Breast epithelium (tissue), 4 donors: ENCODE measurements at places on chromosomes 4 and X. TPM values are rescaled to one million over a fixed set of nuclear protein-coding genes. Genes with fewer than 3 reads are reported as not detected.

The FAM114A1 gene
- 85.9 TPM for total RNA-seq

GRCh38 chrX:130836447-130836846 is 66.6 kb downstream of the ENOX2 start:
- no peak overlapping the region for H3K4me3 ChIP-seq
- no peaks in the 10 kb centered on the region for H3K4me1 ChIP-seq
- H3K27ac ChIP-seq, result no peak overlapping the region
- DNase-seq, result no peak
- peaks cover 27% of the 10 kb centered on the region for H3K27me3 ChIP-seq

GRCh38 chrX:45743081-45743533 is 542.4 kb upstream of the DIPK2B start:
- H3K27me3 ChIP-seq, result peaks cover 37% of the 10 kb centered on the region
- H3K4me3 ChIP-seq, result no peak overlapping the region
- H3K4me1 ChIP-seq, result no peaks in the 10 kb centered on the region

The VSIG4 gene
- total RNA-seq, result 90.0 TPM

DNA sequence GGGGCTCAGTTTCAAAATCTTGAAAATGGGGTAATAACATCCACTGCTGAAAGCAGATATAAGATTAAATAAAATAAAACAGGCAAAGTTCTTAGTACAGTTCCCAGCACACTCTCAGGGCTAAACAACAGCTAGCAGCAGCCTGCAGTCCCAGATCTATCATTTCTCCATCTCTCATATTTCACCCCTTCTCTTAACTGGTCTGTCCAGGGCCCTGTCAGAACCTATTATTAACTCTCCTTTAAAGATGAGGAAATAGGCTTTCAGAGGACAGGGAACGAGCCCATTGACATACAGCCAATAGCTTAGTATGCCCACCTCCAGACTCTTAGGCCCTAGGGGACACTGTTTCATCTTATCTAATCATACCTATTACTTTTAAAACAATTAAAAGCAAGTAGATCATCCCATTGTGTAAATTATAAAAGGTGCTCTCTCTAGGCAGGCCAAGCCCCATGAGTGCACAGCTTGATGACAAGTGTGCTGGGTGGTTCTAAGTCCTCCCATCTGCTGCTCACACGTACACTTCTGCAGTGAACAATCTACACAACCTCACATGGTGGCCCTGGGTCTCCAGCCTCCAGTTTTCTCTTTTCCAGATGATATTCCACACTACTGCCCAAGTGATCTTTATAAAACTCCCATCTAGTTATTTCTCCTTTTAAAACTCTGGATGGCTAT is 119.0 kb downstream of the APBB2 start:
- H3K27me3 ChIP-seq, result no peaks in the 10 kb centered on the region
- H3K4me1 ChIP-seq, result peaks cover 6% of the 10 kb centered on the region
- DNase-seq, result no peak
- no peak overlapping the region for H3K4me3 ChIP-seq

The ETDB gene
- total RNA-seq, result not detected

The CNGA1 gene
- 5.1 TPM for total RNA-seq

DNA sequence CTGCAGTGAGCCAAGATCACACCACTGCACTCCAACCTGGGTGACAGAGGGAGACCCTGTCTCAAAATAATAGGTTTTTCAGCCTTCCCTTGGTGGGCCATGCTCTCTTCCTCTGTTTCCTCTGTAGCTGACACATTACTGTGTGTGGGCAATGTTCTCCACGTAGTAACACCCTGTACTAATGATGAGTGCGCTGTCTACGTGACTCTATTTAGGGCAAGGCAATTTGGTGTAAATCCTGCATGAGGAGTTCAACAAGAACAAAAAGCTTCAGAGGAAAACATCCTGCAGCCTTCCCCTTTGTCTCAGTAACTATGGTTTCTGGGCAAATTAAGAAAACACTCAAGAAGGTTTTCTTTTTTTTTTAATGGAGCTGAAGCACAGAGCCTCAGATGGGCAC is 24.4 kb upstream of the JAKMIP1 start:
- H3K27ac ChIP-seq, result no peak overlapping the region
- no peak overlapping the region for H3K4me3 ChIP-seq
- H3K4me1 ChIP-seq, result no peaks in the 10 kb centered on the region

GRCh38 chrX:69535661-69536060 is 31.5 kb downstream of the NALF2 start:
- H3K27ac ChIP-seq, result no peak overlapping the region

DNA sequence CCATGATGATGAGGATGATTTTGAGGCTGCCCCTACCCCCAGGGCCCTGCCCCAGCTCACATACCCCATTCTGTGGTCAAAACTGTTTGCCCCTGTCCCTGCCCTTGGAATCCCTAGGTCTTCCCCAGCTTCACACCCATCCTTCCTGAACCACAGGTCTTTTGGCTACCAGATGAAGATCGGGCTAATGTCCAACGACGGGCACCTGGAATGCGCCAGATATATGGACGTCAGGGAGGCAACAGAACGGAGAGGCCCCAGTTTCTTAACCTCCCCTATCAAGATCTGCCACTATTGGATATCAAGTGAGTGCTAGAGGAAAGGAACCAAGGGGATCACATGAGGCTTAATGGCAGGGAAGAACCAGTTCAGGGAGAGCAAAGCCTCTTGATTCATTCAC is 6.6 kb downstream of the GDPD2 start:
- no peak for DNase-seq
- H3K4me1 ChIP-seq, result no peaks in the 10 kb centered on the region
- no peak overlapping the region for H3K4me3 ChIP-seq
- peaks cover 64% of the 10 kb centered on the region for H3K27me3 ChIP-seq
- H3K36me3 ChIP-seq, result no peaks in the 10 kb centered on the region

The CXCL1 gene
- 0.80 TPM for total RNA-seq

The CT47B1 gene
- total RNA-seq, result not detected

DNA sequence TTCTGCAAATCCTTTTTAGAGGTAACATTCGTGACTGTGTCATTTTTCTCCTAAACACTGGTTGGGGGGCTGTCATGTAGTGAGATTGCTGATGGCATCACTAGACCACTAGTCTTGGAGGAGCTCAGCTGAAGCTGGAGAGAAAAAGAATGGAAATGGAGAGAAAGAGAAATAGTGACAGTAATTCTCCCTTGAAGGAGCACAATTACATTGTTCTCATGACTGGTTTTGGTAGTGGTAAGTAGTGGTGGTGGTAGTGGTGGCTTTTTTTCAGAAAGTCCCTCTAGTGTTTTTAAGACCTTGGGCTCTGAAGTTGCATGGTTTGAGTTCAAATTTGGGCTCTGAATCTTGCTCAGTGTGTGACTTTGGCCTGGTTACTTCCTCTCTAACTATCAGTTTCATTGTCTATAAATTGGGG is 99.8 kb downstream of the LARP7 start:
- H3K4me1 ChIP-seq, result no peaks in the 10 kb centered on the region
- no peak overlapping the region for H3K27ac ChIP-seq
- no peaks in the 10 kb centered on the region for H3K27me3 ChIP-seq
- H3K4me3 ChIP-seq, result no peak overlapping the region
- H3K36me3 ChIP-seq, result no peaks in the 10 kb centered on the region

GRCh38 chr4:78056265-78057129 is 626 bp upstream of the FRAS1 start:
- no peaks in the 10 kb centered on the region for H3K36me3 ChIP-seq
- H3K4me1 ChIP-seq, result no peaks in the 10 kb centered on the region
- no peaks in the 10 kb centered on the region for H3K27me3 ChIP-seq
- DNase-seq, result peak; percentile 66

- no peaks in the 10 kb centered on the region for H3K27me3 ChIP-seq
- no peaks in the 10 kb centered on the region for H3K4me1 ChIP-seq
- no peak for DNase-seq
- H3K27ac ChIP-seq, result no peak overlapping the region
- H3K36me3 ChIP-seq, result no peaks in the 10 kb centered on the region
These were observed 84.3 kb downstream of the TRAM1L1 start for GRCh38 chr4:117001077-117001476.

The ITM2A gene
- 149 TPM for total RNA-seq

GRCh38 chrX:129836827-129837226 is 6.9 kb downstream of the ZDHHC9 start:
- H3K4me1 ChIP-seq, result no peaks in the 10 kb centered on the region
- no peak overlapping the region for H3K27ac ChIP-seq
- DNase-seq, result no peak
- H3K27me3 ChIP-seq, result peaks cover 16% of the 10 kb centered on the region
- H3K4me3 ChIP-seq, result no peak overlapping the region

DNA sequence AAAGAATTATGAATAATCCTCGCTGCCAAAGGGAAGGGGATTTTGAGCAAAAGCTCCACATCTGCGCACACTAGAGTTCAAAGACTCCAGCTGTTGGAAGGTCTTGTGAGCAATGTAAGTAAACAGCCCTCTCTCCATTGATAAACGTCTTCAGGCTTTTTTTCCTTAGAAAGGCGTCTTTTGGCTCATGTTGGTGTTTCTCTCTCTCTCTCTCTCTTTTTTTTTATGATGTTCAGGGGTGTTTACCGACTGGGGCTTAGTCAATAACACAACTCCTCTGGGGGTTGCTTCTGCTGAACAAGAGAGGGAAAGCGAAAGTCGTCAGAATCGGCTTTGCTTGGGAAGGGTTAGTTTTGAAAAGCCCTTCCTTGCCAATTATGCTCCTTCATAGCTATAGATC is 53.2 kb upstream of the C1QTNF7 start:
- no peaks in the 10 kb centered on the region for H3K4me1 ChIP-seq
- DNase-seq, result no peak
- H3K36me3 ChIP-seq, result no peaks in the 10 kb centered on the region
- peak overlapping the region; percentile 26 for H3K27ac ChIP-seq
- H3K4me3 ChIP-seq, result peak overlapping the region; percentile 15
- H3K27me3 ChIP-seq, result no peaks in the 10 kb centered on the region

GRCh38 chrX:47683184-47683828 is 24.3 kb upstream of the UXT start:
- H3K27ac ChIP-seq, result no peak overlapping the region
- no peak for DNase-seq
- no peaks in the 10 kb centered on the region for H3K36me3 ChIP-seq
- no peak overlapping the region for H3K4me3 ChIP-seq
- no peaks in the 10 kb centered on the region for H3K4me1 ChIP-seq

The FAM9B gene
- total RNA-seq, result not detected

The OTUD4 gene
- total RNA-seq, result 55.8 TPM

DNA sequence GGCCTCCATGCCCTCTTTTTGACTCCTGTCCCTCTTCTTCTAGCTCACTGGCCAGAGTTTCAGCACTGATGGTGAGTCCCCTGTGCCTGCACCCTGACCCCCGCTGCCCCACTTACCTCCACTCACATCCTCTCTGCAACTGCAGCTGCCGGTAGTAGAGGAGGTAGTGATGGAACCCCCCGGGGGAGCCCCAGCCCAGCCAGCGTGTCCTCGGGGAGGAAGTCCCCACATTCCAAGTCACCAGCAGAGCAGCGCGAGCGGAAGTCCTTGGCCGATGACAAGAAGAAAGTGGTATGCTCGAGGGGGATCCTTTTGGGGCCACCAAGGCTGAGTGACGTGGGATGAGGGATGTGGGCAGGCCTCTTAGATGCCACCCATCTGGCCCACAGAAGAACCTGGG is 5.8 kb downstream of the ARAF start:
- no peak overlapping the region for H3K27ac ChIP-seq
- H3K27me3 ChIP-seq, result peaks cover 25% of the 10 kb centered on the region
- no peak overlapping the region for H3K4me3 ChIP-seq
- DNase-seq, result no peak

The USP53 gene
- 167 TPM for total RNA-seq

The MXRA5 gene
- total RNA-seq, result 2.9 TPM

GRCh38 chr4:119189638-119190037 is 22.9 kb upstream of the USP53 start:
- H3K4me1 ChIP-seq, result no peaks in the 10 kb centered on the region
- H3K36me3 ChIP-seq, result no peaks in the 10 kb centered on the region
- H3K27me3 ChIP-seq, result no peaks in the 10 kb centered on the region
- DNase-seq, result no peak
- peak overlapping the region; percentile 42 for H3K27ac ChIP-seq

DNA sequence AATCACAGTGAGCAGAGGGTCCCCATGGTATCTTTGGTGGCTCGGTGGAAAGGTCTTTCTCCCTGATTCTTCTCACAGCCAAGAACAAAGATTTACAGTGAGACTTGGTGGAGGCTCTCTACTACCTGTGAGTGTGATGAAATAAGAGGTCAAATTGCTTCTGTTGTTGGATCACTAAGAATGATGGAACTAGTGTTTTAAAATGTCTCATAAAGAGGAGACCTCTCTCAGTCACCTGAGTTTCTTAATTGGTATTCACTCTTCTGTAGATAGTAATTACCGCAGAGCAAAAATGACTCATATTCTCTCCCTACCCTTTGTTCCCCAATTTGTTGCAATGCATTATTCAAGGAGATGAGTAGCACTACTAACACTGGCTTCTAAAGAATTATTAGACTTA is 100.9 kb upstream of the TBC1D9 start:
- H3K36me3 ChIP-seq, result no peaks in the 10 kb centered on the region
- no peak for DNase-seq
- H3K27me3 ChIP-seq, result no peaks in the 10 kb centered on the region
- no peaks in the 10 kb centered on the region for H3K4me1 ChIP-seq
- H3K27ac ChIP-seq, result no peak overlapping the region
- no peak overlapping the region for H3K4me3 ChIP-seq

The PTPN13 gene
- total RNA-seq, result 36.3 TPM

GRCh38 chr4:3464911-3465697 is 2.0 kb downstream of the DOK7 start:
- no peaks in the 10 kb centered on the region for H3K27me3 ChIP-seq
- peaks cover 6% of the 10 kb centered on the region for H3K4me1 ChIP-seq
- DNase-seq, result no peak
- H3K27ac ChIP-seq, result no peak overlapping the region
- H3K4me3 ChIP-seq, result no peak overlapping the region
- H3K36me3 ChIP-seq, result no peaks in the 10 kb centered on the region

DNA sequence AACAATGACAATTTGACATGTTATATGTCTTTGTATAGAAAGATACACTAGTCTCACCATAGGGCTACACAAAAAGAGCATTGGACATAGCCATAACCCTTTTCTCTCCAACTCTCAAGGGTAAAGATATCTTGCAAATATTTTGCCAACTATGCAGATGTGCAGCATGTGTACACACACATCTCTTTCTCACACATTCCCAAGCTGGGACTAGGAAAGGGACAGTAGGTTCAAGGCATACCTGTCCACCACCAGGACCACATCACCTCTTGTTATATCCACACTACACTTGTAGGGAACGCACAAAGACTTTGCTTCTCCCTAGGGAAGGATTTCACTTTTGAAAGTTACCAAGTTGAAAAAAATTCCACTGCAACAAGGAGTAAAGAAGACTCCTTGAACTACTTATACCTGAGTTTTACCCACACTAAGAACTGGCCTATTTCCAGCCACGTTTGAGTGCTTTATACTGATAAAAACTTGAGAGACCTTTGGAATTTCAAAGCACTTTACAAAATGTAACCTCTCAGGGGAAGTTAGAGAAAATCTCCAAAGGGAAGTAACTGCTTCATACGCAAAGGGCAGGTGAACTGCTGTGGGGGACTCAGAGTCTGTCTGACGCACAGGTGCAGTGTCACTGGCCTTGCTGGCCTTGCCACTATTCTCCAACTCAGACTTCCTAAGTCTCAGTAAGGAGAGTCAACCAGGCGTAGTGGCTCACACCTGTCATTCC is 36.9 kb downstream of the NR3C2 start:
- no peak for DNase-seq
- no peak overlapping the region for H3K4me3 ChIP-seq
- H3K27ac ChIP-seq, result no peak overlapping the region

- no peaks in the 10 kb centered on the region for H3K4me1 ChIP-seq
- peaks cover 17% of the 10 kb centered on the region for H3K36me3 ChIP-seq
- no peak overlapping the region for H3K27ac ChIP-seq
- no peak for DNase-seq
- no peaks in the 10 kb centered on the region for H3K27me3 ChIP-seq
- H3K4me3 ChIP-seq, result no peak overlapping the region
These were observed 108.4 kb downstream of the KLHL8 start for GRCh38 chr4:87112063-87112462.

The FGFR3 gene
- total RNA-seq, result 0.80 TPM

The BGN gene
- 9.7 TPM for total RNA-seq
